Suppressor macrophage treated with lipopolysaccharide for 1 hour (primary cell): ENCODE measurements at places on chromosomes 2 and 18.

GRCh38 chr2:136407117-136407951 is 289.4 kb upstream of the CXCR4 start:
- no peak for DNase-seq

DNA sequence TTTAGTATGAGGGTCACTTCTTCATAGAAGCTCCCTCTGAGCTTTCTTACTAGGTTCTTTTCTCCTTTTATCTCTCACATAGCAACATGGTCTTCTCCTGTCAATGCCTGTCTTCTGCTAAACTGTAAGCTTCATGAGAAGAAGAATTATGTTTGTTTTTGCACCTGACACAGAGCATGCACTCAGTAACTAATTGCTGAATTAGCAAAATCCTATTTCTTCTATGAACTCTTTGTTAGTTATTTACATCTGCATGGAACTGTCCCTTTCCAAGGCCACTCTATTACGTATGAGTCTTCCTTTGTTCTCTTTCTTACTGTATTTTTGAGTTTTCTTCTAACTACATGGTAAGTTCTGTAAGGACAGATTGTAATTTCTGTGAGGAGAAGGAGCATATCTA is 63.4 kb downstream of the THSD7B start:
- DNase-seq, result no peak

DNA sequence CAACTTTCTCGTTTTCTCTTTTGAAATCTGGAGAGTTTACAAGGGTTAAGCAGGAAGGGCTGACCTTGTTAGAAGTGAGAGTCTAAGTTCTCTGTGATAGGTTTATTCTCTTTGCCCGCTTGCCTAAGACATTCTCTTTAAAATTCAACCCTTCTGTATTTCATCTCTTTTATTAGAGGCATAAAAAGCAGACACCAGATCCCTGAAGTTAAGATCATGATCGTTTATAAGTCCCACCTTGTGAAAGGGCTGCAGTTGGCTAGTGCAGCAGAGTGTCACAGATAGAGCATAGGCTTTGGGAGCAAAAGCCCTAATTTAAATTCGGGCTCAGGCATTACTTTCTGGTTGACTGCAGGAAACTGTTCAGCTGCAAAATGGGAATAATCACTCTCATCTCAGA is 181.2 kb downstream of the EPHA4 start:
- DNase-seq, result no peak

DNA sequence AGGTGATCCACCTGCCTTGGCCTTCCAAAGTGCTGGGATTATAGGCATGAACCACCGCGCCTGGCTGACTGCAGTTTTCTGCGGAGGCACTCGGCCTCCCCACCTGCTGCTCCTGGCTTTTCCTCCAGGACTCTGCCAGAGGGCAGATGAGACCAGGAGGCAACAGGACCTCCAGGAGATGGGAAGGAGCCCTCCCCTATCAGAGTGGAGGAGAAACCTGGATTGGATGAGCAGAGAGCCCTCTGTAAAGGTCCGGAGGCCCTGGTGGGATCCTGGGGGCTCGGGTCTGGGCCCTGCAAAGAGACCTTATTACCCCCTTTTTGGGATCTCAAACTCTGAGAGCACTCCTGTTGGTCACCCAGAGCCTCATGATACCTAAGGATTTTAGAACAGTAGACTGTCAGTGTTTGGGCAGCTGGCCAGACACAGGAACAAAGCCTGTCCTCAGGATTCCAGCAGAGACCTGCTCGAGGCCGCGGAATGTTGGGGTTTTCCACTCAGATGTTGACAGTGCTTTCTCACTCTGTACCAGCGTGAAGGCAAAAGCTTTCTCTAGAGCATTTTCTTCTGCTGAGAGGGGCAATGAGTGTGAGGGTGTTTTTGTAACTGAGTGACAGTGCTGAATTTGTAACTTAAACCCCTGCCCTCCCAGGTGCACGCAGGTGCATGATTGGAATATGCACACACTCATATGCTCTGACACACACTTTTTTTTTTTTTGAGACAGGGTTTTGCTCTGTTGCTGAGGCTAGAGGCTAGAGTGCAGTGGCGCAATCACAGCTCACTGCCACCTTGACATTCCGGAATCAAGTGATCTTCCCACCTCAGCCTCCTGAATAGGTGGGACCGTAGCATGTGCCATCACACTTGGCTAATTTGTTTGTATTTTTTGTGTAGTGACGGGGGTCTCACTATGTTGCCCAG is 48.4 kb downstream of the NPPC start:
- no peak for DNase-seq

- no peak for DNase-seq
Observed at GRCh38 chr18:6661692-6662415, 67.7 kb upstream of the ARHGAP28 start.

GRCh38 chr2:204860274-204860673 is 315.0 kb downstream of the PARD3B start:
- DNase-seq, result no peak

- no peak for DNase-seq
Observed at GRCh38 chr2:210363261-210363660, 48.3 kb upstream of the MYL1 start.

- no peak for DNase-seq
Observed at GRCh38 chr2:214503568-214503967, 92.7 kb downstream of the VWC2L start.

DNA sequence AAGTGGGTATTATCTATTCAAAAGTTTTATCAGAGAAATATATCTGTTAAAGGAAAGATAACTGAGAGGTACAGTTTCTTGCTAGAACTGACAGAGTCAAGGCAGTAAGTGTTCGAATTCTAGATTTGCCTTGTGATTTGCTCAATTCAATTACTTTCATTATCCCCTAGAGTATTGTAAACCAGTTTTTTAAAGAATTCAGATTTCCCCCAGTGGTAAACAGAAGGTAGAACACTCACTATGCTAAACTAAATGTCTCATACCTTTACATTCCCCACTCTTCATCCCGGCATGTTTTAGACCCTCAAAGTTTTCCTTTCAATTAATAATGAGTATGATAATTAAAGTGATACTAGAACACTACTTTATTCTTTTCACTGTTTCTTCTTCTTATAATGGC is 28.6 kb downstream of the TTC21B start:
- no peak for DNase-seq

DNA sequence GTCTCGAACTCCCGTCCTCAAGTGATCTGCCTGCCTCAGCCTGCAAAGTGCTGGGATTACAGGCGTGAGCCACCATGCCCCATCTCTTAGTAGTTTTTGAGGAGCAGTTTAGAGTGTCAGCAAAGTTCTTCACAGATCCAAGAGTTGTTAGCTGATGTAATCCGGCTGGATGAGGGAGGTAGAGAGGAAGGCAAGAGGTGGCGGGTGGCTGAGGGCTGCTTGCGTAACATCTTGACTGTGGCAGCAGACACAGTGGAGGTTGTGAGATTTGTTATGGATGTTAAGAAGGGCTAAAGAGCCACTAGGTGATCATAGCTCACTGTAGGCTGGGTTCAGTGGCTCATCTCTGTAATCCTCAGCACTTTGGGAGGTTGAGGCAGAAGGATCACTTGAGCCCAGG is 19.5 kb upstream of the FAM136A start:
- DNase-seq, result no peak

GRCh38 chr18:55384551-55385275 is 203.3 kb downstream of the TCF4 start:
- peak; percentile 39 for DNase-seq

DNA sequence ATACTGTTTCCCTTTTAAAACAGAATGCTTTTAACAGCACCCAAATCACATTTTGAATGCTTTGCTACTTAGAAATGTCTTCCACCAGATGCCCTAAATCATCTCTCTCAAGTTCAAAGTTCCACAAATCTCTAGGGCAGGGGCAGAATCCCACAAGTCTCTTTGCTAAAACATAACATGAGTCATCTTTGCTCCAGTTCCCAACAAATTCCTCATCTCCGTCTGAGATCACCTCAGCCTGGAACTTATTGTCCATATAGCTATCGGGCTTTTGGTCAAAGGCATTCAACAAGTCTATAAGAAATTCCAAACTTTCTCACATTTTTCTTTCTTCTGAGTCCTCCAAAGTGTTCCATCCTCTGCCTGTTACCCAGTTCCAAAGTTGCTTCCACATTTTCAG is 1374.5 kb upstream of the NXPH2 start:
- no peak for DNase-seq

DNA sequence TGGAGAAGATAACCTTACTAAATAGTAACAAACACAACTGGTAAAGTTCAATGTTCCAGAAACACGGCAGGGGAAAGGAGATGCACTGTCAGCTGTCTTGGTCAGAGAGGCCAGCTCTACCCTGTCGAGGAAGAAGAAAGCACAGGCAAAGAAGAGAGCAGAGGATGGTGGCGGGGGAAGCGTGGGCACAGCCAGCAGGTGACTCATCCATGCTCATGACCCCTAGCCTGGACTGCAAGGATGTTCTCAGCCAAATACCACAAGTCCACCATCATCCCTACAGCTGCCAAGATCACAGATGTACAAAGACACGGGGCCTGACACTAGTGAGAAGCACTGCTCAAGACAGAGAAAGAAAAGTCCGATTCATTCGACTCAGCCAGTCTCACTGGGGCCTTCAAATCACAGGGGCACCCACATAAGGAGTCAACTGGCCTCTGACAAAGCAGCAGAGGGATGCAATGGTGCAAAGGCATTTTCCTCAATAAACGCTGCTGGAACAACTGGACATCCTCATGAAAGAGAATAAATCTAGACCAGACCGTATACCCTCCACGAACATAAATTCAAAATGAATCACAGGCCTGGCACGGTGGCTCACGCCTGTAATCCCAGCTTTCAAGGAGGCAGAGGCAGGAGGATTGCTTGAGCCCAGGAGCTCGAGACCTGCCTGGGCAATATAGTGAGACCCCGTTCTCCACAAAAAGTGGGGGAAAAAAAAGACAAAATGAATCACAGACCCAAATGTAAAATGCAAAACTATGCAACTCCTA is 5.6 kb downstream of the DTYMK start:
- peak; percentile 13 for DNase-seq

GRCh38 chr2:108853421-108853820 is 66.8 kb downstream of the CCDC138 start:
- no peak for DNase-seq

DNA sequence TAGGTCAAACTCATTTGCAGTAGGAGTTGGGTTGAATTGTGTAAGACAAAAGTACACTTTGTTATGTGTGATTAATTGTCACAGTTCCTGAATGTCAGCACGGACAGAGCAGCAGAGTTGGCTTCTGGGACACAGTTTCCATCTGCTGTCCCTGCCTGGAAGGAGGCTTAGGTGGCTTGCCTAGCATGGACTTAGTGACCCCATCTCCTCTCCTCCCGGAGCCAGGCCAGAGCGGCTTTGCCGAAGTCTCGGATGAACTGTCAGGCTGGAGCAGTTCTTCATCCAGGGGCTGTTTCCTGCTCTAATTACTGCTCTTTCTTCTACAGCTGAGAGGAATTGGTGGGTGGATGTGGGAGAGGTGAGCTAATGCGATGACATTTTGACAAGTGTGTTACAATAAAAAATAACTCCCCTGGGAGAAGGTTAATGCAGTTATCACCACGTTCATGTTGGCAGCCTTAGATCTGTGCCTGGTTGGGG is 102.0 kb downstream of the SH3RF3 start:
- DNase-seq, result peak; percentile 73
